ENCODE measurements at places on chromosomes 16 and 17. TPM values are rescaled to one million over a fixed set of nuclear protein-coding genes. Genes with fewer than 3 reads are reported as not detected.

- no peaks in the 10 kb centered on the region for H3K4me1 ChIP-seq
- H3K4me3 ChIP-seq, result no peak overlapping the region
- peaks cover 7% of the 10 kb centered on the region for H3K36me3 ChIP-seq
- H3K27me3 ChIP-seq, result no peaks in the 10 kb centered on the region
Measured at GRCh38 chr17:22310717-22311686, 618.7 kb downstream of the KCNJ18 start.

DNA sequence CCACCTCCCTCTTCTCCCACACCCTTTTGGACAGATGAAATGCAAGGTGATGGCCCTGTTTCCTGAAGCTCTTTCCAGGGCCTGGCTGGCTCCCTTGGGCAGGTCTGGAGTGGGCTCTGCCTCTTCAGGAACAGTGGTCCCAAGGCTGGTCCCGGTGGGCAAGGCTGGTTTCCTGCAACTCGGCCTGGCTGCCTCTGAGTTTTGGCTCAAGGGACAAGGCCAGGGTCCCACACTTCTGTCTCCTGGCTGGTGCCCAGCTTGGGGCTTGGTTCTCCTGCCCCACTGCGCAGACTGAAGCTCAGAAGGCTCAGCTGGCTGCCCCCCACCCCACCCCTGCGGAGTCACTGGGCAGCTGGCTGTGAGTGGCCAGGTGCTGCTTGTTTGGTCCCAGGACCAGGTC is 3.8 kb upstream of the ACTG1 start:
- H3K4me3 ChIP-seq, result peak overlapping the region; percentile 92
- peaks cover 44% of the 10 kb centered on the region for H3K27me3 ChIP-seq
- no peak for DNase-seq
- H3K27ac ChIP-seq, result no peak overlapping the region

- no peak for DNase-seq
- no peak overlapping the region for H3K27ac ChIP-seq
- H3K4me1 ChIP-seq, result no peaks in the 10 kb centered on the region
- H3K4me3 ChIP-seq, result no peak overlapping the region
- no peaks in the 10 kb centered on the region for H3K27me3 ChIP-seq
- peaks cover 7% of the 10 kb centered on the region for H3K36me3 ChIP-seq
Measured at GRCh38 chr16:20844588-20844987, 38.3 kb downstream of the REXO5 start.

KRTAP4-1 gene
- not detected for total RNA-seq

- H3K4me1 ChIP-seq, result peaks cover 18% of the 10 kb centered on the region
- no peak for DNase-seq
- H3K4me3 ChIP-seq, result no peak overlapping the region
- no peaks in the 10 kb centered on the region for H3K36me3 ChIP-seq
Measured at GRCh38 chr16:67406111-67406971, 9.9 kb downstream of the ZDHHC1 start.

DNA sequence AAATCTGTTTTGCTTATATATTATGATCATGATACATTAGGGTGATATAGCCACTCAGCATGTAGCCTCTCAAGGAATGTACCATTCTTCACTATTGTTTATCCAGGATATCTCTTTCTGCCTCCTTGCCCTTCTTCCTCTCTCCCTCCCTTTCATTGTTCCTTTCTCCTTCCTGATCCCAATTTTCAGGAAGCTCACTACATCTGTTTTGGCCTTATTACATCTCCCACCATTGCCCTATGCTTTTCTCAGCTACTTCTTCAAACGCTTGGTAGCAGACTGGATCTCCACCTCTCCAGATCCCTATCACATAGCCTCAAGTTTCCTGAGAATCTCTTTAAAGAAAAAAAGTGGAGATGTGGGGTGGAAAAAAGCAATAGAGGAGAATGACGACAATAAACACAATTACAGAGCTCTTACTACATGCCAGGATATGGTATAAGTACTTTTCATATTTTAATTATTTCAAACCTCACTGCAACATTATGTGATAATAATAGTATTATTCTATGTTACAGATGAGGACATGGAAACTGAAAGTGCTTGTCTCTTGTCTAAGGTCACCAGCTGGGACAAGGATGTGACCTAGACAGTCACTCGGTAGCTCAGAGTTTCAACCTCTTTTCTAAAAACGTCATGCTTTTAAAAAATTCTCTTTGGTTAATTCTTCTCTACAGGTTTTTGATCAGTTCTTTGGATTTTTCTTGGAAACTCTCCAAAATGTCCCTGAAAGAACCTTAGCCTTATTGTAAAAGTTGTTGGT is 959.1 kb downstream of the CDH11 start:
- no peaks in the 10 kb centered on the region for H3K27me3 ChIP-seq
- no peak overlapping the region for H3K4me3 ChIP-seq
- no peak for DNase-seq
- H3K36me3 ChIP-seq, result no peaks in the 10 kb centered on the region
